ELR (cell line): ENCODE measurements at places on chromosomes 12 and 14.

DNA sequence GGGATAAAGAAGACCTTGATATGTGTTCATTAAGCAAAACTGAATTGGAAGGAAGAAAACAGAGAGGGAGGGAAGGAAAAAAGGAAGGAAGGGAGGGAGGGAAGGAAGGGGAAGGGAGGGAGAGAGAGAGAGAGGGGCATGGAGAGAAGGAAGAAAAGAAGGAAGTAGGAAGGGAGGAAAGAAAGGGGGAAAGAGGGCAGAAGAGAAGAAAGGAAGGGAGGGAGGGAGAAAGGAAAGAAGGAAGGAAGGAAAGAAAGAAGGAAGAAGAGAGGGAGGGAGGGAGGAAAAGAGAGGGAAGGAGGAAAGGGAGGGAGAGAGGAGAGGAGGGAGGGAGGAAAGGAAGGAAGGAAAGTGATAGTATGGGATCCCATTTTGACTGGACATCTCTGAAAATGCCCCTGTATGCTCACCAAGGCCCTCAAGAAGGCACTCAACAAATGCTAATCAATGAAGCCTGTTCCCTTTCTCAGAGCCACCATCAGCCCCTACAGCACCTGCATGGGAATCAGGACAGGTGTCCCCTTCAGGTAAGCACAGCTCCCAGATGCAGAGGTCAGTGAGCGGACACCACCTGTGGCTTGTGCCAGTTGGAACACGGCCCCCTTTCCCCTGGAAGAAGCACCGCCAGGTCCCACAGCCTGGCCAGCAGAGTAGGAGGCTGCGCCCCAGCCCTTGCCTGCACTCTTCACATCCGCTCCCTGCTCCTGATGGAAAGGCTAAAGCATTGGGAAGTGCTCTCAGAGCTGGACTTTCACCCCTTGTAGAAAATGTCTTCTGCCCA is 161.4 kb upstream of the DIO3 start:
- DNase-seq, result no peak

GRCh38 chr12:72075891-72076557 is 137.4 kb downstream of the TPH2 start:
- no peak for DNase-seq

GRCh38 chr12:129605666-129606065 is 298.2 kb downstream of the TMEM132D start:
- no peak for DNase-seq

- DNase-seq, result peak; percentile 68
Observed at GRCh38 chr14:35818346-35819115, 7.6 kb upstream of the BRMS1L start.

DNA sequence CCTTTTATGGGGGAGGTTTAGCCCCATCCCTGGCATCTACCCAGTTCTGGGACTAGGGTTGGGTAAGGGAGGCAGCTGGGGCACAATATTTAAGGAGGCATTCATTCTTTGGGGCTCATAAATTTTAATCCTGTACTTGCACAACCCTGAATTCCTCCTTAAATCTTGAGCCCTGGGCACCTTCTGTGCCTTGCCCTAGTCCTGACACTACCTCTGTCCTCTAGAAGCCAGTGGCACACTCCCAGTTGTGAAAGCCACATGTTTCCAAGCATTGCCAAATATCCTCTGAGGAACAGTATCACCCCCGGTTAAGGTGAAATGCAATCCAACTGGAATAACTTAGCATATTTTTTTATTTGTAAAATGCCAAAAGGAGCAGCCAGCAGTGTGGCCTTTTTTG is 36.6 kb downstream of the SLC16A7 start:
- no peak for DNase-seq

- no peak for DNase-seq
Observed at GRCh38 chr14:87492561-87492960, 500.4 kb downstream of the GALC start.

DNA sequence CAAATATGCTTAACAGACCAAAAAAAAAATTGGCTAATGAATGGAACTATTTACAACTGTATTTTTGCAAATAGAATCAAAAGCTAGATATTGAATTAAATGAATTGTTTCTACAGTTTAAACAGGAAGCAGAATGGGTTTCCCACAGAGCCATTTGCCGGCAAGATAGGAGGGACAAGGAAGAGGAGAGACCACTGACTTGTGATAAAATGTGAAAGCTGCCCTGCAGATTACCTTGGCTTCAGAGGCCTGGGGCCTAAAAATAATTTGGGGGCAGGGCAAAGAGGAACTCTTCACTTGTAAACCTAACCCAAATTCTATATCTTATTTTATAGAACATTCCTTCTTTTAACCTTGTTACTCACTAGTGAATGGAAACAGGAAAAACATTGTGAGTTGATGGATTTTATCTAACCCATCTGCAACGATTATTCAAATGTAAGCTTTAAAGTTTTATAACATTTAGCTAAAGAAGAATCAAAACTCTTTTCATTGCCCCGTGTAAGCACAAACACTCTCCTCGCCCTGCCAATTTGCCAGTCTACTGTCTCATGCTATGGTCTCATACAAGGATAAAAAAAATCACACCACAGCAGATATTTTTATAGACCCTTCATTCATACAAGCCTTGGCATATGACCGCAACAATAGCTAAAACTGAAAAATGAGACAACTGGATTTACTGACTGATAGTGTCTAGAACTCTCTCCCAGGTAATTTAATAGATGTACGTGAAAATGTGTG is 49.5 kb upstream of the MDM1 start:
- no peak for DNase-seq

GRCh38 chr12:128111951-128112350 is 155.0 kb upstream of the TMEM132C start:
- no peak for DNase-seq

GRCh38 chr12:58346032-58346632 is 404.8 kb downstream of the ATP23 start:
- peak; percentile 65 for DNase-seq

DNA sequence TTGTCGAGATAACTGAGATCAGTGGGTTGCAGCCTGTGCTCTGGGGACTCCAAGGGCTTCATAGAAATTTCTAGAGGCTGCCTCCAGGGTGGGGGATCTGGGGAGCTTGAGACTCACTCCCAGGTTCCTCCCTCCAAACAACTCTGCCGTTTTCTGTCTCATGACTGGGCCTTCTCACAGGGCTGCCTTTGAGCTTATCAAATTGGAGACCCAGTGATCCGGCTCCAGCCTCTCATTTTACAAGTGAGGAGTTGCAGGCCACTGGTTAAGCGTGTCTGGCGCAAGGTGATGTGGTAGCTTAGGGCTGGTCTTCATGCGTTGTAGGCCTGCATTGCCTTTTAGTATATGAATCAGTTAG is 85.8 kb downstream of the SLC25A47 start:
- no peak for DNase-seq

DNA sequence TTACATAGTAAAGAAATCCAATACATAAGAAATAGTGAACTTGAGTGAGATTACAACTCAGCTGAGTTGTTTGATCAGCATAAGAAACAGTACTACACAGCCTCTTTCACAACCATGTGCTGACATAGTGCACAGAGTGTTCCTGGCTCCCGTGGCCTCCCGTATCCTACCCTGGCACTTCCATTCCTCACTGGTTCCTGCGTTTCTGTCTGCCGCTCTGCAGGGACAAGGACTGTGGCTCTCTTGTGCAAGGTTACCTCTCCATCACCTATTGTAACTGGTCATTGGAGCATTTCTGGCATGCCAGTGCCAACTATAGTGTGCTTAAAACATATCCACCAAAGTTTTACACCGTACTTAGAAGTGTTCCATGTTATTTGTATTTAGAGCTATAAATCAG is 46.3 kb upstream of the PCED1B start:
- no peak for DNase-seq

- peak; percentile 13 for DNase-seq
Observed at GRCh38 chr12:103857164-103857563, 16.1 kb upstream of the NT5DC3 start.

GRCh38 chr12:58917699-58918468 is 2.4 kb downstream of the LRIG3 start:
- DNase-seq, result peak; percentile 34

DNA sequence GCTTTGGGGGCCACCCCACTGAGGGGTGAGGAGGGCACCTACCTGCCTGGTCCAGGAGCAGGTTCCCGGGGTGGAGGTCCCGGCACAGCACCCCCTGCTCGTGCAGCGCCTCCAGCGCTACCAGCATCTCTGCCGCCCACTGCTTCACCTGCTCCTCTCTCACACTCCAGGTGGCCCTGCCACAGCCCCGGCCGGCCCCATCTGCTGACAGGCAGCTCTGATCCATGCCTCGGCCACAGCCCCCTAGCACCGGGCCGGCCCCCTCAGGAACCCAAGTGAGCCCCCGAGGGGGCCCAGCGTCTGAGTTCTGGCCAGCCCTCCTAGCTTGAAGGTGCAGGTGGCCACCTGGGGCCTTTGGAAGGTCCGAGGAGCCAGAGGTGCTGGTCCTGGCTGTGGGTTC is 13.6 kb downstream of the RPS6KL1 start:
- no peak for DNase-seq

DNA sequence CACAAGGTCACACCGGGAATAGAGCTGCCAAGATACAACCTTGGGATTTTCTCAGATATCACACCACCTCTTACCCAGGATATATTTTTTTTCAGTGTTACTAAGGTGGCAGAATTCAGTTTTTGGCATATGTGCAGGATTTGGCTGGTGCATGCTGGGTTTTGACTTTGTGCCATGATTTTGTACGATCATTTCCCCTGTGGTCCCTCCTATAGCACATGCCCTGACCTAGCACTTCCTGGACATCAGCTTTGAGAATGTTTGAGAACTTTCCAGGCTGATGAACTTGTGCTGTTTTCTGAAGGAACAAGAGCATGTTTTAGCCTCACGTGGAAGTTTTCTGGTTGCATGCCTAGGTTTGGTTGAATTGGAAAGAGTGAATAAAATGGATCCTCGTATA is 11.0 kb upstream of the TBPL2 start:
- DNase-seq, result no peak

GRCh38 chr12:74415633-74416032 is 122.0 kb upstream of the ATXN7L3B start:
- peak; percentile 60 for DNase-seq

GRCh38 chr12:47740606-47741339 is 15.5 kb upstream of the ENDOU start:
- no peak for DNase-seq

GRCh38 chr12:54355104-54355815 is 9.0 kb downstream of the GPR84 start:
- peak; percentile 25 for DNase-seq

DNA sequence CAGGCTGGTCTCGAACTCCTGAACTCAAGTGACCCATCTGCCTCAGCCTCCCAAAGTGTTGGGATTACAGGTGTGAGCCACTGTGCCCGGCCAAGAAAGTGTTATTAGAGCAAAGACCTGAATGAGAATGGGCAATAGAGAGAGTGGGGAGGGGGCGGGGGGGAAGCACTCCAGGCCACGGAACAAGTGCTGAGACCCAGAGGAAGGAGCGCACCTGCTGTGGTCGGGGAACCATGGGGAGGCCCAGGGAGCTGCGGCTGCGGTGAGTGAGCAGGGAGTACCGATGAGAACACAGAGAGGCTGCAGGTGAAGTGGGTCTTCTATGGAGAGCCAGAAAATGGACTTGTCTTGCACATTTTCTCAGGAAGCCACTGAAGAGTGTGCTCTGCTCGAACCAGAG is 10.8 kb downstream of the SMIM41 start:
- DNase-seq, result no peak

GRCh38 chr12:11896417-11896929 is 174.3 kb upstream of the BCL2L14 start:
- no peak for DNase-seq

GRCh38 chr12:128932521-128932920 is 79.2 kb downstream of the GLT1D1 start:
- DNase-seq, result no peak

GRCh38 chr14:104665657-104666522 is 23.5 kb upstream of the INF2 start:
- no peak for DNase-seq

GRCh38 chr12:124992874-124993625 is 395 bp upstream of the BRI3BP start:
- DNase-seq, result peak; percentile 73

GRCh38 chr12:54364413-54364812 is at the start of gene GPR84:
Gene GPR84 (minus strand): TSS chr12:54364486. CDS start chr12:54363851, 635 bp downstream.
- no peak for DNase-seq

GRCh38 chr14:92173668-92174067 is 51.9 kb downstream of the CPSF2 start:
- peak; percentile 67 for DNase-seq

DNA sequence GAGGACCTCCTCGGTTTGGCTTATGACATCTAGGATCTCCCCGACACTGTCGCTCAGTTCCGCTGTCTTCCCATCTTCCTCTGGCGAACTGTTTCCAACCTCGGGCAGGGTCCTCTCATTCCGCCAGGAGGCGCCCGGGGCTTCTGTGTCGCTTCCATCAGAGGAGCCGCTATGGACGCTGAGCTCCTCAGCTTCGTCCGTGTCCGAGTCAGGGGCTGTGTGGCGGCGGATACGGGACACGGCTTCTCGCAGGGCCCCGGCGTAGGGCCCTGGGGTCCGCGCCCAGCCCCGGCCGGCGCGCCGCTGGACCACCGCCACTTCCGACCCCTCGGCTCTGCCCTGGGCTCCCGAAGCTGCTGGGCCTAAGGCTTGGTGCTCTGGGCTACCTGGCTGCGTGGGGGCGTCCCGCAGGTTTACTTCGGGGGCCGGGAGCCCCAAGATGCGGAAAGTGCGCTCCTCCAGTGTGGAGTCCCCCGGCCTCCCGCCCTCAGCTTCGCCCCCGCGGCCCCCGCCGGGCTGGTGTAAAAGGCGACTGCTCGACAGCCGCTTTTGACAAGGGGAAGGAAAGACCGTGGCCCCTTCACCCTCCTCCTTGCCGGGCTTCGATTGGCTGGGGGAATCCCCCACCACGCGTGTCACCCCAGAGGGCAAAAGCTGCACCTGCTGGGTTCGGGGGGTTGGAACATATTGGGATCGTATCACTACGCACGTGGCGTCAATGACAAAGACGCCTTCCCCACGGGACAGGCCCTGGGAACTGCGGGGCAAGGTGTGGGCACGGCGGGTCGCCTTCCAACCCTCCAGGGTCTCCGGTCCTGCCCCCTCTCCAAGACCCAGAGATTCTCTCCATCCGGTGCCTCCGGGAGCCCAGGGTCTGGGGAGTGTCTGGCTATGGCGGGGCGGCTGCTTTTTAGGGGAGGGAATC is 2.1 kb downstream of the DDN start:
- peak; percentile 87 for DNase-seq

GRCh38 chr12:56237552-56237951 is 7.7 kb downstream of the SLC39A5 start:
- DNase-seq, result no peak

DNA sequence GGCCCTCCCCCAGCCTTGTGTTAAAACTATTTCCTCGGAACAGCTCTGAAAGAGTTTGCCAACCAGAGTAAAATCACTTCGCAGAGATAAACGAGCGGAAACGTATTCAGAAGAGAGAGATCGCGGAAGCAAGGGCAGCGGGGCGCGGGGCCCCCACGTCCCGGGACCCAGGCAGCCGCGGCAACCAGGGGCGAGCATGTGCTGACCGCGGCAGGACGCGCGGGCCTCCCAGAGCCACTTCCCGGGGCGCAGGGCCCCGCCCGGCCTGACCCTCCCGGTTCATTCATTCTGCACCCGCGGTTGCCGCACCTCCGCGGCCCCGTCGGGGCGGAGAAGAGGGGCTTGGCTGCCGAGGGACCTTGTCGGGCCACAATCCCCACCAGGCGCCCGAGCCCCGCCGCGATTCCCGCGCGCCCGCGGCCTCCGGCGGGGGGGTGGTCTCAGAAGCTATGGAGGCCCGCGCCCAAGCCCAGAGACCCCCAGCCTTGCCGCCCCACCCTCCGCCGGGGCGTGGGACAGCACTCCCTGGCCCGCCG is 598 bp downstream of the UBE2N start:
- DNase-seq, result peak; percentile 55

GRCh38 chr12:105736498-105736897 is 402.3 kb downstream of the NUAK1 start:
- no peak for DNase-seq
